ENCODE measurements at places on chromosomes 5 and 9. TPM values are rescaled to one million over a fixed set of nuclear protein-coding genes. Genes with fewer than 3 reads are reported as not detected.

- DNase-seq, result no peak
Observed at GRCh38 chr5:1936413-1936812, 53.7 kb upstream of the IRX4 start.

GRCh38 chr9:101512116-101512515 is 21.5 kb upstream of the RNF20 start:
- no peak for DNase-seq

GRCh38 chr5:65229841-65230240 is 251.9 kb downstream of the ADAMTS6 start:
- DNase-seq, result no peak

The GPR151 gene
- polyA plus RNA-seq, result not detected

The ZNF879 gene
- 7.0 TPM for polyA plus RNA-seq

The OMD gene
- 6.4 TPM for polyA plus RNA-seq

The FOXI1 gene
- polyA plus RNA-seq, result 5.2 TPM
